HT-29 (cell line): ENCODE measurements at places on chromosomes 11 and 22.

DNA sequence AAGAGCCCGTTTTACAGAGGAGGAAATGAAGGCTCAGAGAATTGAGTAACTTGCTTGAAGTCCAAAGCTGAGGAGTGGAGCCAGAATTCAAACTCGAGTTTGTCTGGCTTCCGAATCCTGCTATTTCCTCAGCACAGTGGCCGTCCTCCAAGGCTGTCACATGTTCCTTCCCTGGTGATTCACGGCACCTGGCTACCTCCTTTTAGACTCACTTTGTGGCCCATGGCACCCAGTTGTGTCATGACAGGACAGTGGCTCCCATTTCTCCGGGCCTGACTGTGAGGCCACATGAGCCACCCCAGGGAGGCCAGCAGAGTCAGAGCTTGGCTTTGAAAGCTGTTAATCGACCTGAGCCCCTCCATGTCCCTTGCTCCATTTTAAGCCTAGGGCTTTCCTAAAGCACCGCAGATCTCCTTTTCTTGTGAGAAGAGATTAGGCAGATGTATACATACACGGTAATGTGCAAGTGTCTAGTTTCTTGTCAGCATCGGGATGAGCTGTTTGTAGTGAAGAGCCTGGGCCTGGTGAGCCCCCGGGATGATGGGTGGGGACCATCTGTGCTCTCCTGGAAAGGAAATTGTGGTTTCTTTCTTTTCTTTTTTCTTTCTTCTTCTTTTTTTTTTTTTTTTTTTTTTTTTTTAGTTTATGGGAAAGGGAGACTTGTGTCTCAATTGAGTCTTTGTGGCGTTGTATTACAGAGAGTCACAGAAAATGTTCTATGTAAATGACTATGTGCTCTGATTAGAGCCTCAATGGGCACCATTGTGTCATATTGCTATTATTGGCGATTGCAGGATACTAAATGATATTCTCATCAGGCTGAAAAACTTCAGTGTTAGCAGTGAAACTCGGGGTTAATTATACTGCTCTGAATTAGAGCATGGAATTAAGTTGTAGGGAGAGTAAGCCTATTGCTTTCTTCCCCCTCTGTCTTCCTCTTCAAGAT is 54.8 kb downstream of the PTPRJ start:
- DNase-seq, result no peak

DNA sequence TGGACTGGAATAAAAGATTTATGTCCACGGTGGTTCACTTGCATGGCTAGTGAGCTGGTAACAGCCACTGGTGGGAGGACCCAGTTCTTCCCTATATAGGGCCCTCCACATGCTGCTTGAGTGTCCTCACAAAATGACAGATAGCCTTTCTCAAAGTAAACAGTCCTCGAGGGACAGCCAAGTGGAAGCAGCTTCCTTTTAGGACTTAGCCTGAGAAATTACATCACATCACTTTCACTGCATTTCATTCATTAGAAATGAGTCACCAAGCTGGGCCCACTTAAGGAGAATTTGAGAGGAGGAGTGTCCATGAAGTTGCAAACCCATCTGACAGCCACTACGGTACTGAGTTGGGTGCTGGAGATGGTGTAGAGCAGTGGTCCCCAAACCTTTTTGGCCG is 7.0 kb downstream of the ISX start:
- DNase-seq, result no peak

GRCh38 chr11:79661373-79661772 is 220.5 kb upstream of the TENM4 start:
- DNase-seq, result no peak

DNA sequence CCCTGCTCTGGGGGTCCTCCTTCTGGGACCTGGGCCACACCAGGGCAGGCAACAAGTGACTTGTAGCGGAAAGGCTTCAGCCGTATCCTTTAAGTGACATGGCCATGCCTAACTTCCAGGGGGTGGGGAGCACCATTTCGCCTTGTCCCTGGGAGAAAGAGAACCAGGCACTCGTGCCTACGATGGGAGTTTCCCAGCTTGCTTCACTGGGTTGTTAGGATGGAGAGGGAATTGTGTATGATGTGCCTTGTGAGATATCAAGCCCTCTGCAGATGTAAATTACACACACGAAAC is 151.4 kb downstream of the CACNA1I start:
- DNase-seq, result no peak

DNA sequence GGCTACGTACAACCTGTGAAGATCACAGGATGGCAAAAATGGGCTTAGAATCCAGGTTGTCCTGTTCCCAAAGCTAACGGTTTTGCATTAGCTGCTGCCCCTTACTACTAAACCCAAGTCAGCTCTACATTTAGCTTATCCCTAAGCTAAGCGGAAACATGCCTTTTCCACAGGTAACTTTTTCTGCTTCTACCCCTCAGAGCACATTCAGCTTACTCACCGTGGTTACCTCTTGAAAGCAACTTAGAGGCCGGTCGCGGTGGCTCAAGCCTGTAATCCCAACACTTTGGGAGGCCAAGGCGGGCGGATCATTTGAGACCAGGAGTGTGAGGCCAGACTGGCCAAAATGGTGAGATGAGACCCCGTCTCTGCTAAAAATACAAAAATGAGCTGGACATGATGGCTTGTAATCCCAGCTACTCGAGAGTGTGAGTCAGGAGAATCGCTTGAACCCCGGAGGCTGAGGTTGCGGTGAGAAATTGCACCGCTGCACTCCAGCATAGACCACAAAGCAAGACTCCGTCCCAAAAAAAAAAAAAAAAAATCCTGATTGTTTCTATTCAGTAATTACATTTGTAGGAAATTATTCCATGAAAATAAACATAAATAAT is 790 bp upstream of the TMEM41B start:
- DNase-seq, result no peak

GRCh38 chr11:120212926-120213325 is 2.1 kb downstream of the OAF start:
- DNase-seq, result peak; percentile 54

DNA sequence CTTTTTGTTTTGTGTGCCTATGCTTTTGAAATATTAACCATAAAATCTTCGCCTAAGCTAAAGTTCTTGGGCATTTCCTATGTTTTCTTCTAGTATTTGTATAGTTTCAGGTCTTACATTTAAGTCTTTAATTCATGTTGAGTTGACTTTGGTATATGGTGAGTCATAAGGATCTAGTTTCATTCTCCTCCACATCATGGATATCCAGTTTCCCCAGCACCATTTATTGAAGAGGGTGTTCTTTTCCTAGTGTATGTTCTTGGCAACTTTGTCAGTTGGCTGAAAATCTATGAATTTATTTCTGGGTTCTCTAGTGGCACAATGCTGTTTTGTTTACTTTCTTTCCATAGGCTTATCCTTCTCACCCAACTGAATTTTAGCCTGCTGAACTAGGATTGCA is 49.0 kb downstream of the CTSC start:
- DNase-seq, result no peak

DNA sequence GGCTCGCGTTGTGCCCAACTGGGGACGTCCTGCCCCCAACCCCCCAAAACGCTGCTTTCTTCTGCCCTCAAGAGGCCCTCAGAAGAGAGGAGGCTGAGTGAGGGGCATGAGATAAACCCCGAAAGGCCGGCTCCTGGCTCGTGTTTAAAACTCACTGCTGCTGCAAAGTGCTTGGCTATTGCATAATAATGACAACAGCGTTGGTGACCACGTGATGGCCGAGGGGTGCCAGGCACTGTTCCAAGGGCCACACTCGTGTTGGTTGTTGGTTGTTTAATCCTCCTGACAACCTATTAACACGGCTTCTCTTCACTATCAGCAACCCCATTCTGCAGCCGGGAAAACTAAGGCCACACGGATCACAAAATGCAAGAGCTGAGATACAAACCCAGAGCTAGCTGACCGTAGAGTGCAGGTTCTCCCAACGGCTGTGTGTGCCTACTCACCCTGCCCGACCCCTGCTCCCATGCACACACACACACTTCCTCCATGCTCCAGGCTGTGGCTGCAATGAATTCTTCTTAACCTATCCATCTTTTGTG is 51.0 kb downstream of the ANO1 start:
- DNase-seq, result no peak

DNA sequence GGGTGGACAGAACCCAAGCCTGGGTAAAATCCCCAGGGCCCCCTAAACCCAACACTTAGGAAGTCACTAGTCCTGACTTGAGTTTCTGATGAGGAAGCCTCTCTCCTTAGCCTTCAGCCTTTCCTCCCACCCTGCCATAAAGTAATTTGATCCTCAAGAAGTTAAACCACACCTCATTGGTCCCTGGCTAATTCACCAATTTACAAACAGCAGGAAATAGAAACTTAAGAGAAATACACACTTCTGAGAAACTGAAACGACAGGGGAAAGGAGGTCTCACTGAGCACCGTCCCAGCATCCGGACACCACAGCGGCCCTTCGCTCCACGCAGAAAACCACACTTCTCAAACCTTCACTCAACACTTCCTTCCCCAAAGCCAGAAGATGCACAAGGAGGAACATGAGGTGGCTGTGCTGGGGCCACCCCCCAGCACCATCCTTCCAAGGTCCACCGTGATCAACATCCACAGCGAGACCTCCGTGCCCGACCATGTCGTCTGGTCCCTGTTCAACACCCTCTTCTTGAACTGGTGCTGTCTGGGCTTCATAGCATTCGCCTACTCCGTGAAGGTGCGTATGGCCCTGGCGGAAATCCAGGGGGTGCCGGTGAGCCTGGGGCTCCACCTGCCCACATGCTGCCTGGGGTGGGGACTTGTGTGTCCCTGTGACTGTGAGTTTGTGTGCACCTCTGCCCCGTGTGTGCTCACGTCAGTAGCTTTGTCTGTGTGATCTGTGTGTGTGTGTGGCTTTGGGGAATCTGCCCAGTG is at the start of gene IFITM1:
TSS of gene IFITM1 (plus strand) at position 254 of the 767 bp plus-strand sequence. CDS start at position 385, 131 bp downstream.
- DNase-seq, result no peak

DNA sequence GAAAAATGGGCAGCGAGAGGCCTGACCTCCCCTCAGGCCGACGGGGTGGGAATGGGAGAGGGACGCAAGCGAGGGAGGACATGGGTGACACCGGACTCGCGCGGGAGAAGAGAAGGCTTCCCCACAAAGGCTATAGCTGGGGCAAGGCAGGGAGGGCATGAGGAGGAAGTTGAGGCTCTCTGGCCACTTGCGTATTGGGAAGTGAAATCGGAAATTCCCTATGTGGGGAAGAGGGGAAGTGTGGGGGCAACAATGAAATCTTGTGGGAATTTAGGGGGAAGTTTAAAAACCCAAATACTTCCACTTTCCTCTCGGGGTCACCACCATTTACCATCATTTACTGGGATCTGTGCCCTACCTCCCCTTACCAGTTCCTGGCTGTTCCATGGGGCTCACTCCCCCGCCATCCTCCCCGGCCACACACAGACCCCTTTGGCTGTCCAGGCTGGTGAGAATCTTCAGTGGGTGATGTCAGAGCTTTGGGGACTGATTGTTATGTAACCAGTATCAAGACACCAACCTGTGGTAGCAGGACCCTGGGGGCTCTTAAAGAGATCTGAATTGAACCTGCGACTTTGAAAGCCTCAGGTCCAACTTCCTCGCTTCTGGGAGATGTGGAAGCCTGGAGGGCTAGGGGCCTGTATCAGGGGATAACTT is 951 bp upstream of the EHD1 start:
- no peak for DNase-seq

- DNase-seq, result no peak
Observed at GRCh38 chr11:64642871-64643255, 51.8 kb downstream of the SLC22A12 start.

GRCh38 chr22:36286096-36286957 is 33.4 kb downstream of the APOL1 start:
- peak; percentile 69 for DNase-seq

DNA sequence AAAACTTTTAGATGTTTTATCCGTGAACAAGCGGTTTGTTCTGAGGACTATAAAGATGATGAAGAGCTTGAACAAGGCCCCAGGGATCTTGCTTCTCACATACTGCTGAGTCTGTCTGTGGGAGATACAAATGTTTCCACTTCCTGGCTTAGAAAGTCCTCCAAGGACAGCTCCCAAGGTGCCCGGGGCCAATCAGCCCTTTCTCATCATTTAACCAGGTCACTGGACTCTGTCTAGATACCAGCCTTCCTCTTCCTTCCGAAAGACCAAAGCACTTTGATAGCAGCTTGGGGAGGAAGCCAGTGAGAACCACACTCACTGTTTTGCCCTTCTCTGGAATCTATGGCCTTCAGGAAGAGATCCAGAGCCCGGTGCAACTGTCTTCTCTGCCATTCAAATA is 4.3 kb upstream of the MICAL2 start:
- no peak for DNase-seq

GRCh38 chr11:14537134-14537599 is 17.0 kb upstream of the PSMA1 start:
- DNase-seq, result peak; percentile 72

DNA sequence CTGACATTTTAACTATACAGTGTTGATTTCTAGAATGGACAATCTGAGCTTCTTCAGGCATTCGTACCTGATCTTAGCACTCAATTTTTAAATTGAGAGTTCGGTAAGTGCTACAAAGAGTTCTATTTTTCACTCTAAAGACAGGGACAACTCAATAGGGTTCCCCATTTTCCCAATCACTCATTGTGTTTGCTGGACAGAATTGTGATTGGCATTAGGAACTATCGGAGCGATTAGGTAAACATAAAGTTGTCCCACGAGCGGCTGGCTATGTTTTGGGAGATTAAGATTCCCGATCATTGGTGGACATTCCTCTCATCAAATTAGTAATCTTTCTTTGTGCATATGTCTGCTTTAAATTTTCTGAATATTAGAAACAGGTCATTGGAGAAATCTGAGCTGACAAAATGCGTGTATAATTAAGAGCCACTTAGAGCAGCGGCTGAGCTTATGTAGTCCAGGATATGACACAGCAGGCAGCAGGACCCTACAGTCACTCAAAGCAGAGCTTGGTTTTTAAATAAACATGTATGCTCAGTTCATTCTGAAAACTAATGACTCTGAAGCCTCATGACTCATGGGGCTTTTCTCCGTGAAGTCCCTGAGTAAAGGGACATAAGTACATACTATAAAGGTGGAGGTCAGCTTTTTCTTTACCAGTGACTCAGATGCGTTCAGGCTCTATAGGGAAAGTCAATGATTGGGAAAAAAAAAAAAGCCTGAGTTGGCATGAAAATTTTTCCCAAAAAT is 109.4 kb downstream of the GRIA4 start:
- DNase-seq, result peak; percentile 16

GRCh38 chr11:45880772-45881570 is 4.5 kb upstream of the MAPK8IP1 start:
- no peak for DNase-seq

- no peak for DNase-seq
Observed at GRCh38 chr22:35799150-35799549, 81.5 kb downstream of the APOL5 start.

DNA sequence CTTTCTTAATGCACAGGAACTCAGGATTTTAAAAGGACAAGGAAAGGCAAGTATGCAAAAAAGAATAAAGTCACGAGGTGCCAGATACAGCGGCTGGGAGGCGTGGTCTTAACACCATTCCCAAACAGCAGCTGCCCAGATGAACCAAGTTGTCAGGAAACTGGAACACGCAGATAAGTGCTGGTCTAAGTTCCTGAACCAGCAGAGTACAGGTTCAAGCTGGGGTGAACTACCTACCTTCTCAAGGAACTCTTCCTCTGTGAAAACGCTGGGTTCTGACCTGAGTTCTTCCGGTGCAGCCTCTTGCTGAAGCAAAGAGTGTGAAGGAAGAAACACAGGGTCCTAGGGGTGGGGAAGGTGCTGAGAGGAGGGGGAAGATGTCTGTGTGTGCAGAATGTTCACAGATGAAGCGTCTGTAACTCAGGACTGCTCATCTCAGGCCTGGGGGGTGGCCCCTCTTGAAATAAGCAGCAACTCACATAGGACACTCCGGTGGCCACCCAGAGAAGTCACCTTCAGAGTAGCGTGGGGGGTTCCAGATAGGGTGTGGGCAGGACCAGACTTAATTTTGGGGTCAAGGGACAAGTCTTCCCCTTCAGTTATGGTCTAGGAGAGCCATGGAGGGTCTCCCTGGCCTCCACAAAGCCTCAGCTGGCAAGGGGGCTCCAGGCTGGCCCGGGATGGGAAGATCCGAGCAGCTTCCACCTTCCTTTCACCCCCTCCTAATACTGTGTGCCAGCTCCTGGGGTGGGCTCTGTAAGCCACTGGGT is 3.2 kb downstream of the TPST2 start:
- DNase-seq, result no peak
